Left ventricle myocardium superior (tissue), 1 donor: ENCODE measurements at places on chromosomes 13 and 19.

DNA sequence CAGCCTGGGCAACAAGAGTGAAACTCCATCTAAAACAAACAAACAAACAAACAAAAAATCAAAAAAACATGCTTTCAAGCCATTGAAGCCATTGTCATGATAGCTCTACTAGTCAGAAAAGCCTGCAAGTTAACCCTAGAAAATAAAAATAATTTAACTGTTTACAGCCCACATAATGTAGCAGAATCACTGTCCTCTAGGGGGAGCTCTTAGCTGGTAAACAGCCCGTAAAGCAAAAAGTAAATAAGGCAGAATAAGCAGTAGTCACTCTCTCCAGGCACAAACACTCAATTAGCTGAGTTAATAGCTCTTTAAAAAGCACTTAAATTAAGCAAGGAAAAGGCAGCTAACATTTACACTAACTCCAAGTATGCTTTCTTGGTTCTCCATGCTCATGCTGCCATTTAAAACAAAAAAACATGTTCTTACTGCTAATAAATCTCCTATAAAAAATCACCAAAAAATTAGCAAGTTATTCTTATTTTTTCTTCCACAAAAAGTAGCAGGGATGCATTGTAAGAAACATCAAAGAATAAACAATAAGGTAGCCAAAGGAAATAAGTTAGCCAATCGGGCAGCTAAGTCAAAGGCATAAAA is 11.3 kb downstream of the LILRB4 start:
- DNase-seq = no peak

DNA sequence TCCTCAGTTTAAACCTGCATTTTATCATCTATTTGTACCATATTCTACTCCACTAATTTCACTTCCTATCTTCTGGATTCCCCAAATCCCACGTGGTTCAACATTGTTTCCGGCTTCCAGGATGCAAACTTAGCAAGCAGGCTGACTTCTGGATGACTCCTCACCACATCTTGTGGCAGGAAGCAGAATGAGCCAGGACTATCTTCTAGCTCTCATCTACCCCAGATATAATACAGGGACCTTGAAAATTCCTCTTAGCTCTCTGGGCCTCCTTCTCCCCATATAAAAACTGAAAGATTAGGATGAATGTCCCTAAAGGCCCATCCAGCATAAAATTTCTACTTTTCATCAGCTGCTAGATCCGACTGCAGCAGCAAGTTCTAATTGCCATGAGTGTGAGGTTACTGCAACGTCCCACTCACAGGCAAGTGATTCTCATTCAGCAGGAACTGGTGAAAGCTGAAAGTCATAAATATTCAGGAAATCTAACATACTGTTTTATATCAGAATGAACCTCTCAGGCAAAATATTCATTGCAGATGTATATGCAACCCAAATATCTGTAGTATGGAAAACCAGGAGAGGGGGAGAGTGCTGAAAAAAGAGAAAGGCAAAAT is 93.4 kb downstream of the KCTD12 start:
- DNase-seq = no peak

DNA sequence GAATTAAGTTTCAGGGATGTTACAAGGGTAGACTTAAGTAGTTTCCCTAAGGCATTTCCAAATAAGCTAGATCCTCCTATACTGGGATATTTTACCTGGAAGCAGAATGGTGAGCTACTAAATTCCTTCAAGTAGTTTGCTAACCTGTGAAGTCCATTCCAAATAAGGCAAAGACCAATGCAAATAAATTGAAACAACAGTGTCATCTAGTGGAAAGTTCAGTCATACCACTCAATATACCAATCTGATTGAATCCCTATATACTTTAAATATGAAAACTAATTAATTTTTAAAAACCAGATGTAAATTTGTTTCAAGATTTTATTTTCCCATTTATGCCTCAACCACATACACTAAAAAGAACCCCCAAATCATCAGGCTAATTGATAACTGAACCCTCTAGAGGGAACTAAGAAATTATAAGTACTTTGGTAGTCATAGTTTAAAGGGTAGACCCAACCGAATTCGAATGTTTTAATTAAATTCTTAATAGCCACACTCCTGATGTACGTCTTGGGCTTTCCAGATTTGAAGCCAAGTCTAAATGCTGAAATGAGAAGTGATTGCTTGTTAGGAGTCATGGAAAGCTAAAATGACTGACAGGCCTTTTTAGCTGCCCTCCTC is 223.7 kb downstream of the TBC1D4 start:
- no peak for DNase-seq

DNA sequence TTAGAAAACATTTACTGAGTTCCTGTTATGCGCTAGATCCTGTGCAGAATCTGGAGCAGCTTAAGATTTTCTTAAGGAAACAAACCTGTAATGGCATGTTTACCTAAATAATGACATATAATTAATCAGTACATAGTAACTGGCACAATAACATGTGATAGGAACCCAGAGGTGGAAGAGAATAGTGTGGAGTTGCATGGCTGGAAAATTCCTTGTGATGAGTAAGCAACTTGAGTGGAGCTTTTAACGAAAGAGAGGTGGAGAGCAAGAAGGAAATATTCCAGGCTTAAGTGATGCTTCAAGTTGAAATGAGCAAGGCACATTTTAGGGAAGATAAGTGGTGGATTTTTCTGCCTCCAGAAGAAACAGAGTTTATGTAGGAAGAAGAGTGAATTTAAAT is 9.2 kb upstream of the GPC5 start:
- no peak for DNase-seq

- no peak for DNase-seq
Observed at GRCh38 chr13:44622261-44622660, 46.1 kb upstream of the TSC22D1 start.

DNA sequence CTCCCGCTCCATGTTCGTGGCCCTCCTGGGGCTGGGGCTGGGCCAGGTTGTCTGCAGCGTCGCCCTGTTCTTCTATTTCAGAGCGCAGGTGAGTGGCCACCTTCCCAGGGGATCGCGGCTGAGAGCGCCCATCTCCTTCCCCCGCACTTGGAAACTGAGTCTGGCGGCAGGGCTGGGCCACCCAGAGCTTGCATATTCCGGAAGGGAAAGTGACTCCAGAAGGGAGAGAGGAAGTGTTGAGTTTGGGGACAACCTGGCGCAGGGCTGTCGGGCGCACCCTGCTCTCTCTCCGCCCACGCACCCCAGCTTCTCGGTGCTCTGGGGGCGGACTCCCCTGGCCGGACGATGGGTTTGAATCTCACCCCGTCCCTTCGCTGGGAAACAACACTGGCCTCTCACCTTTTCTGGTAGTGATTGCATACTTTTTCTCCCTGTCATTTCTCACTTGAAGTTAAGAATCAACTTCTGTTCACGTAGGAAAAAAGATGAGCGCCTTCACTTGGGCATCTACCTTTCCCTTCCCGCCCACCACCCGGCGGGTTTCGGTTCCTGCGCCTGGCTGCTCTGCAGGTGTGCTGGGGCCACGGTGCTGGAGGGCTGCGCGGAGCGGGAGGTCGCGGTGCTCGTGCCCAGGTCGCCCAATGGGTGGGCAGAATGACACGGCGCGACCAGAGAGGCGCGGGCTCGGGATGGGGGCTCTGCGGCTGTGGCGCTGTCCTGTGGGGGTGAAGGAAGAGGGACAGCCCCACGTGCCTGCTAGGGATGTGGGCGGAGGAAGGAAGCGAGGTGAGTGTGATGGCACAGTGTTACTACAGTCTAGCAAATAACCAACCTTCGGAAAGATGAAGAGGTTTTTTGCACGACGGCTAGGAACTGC is 721 bp downstream of the TNFSF11 start:
- no peak for DNase-seq

DNA sequence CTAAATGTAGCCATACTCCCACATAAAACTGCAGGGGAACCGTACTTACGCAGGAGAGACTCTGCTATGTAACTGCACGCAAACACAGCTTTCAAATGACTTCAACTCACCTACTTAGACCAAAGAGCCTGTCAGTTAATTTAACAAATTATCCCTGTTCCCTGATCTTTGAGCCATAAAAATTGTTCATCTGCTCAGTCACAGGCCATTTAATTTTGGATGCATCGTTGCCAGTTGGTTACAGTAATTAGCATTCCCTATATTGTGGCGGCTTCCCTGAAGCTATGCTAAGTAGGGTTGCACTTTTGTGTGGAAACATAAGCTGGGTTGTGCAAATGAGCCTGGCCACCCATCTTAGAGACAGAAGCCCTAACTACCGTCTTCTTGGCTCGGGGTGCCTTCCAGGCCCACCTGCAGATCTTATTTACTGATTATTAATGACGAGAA is 21.2 kb upstream of the OBI1 start:
- DNase-seq = no peak

GRCh38 chr19:17762505-17763229 is 11.4 kb downstream of the FCHO1 start:
- DNase-seq = no peak

DNA sequence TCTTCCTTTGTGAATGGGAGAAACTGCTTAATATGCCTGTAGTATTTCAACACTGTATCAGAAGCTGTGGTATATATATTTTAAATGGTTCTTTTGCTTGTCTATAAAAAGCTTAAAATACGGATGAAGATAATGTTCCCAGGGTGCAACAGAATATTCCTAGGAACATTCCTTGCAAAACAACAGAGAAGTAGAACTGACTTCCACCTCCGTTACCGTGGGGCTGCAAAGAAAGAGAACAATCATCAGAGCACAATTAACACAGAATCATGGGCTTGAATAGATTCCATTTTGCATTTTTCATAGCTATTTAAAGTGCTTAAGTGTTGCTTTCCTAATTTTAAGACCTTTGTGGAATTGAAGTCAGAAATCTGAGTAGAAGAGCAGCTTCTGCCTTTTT is 1227.7 kb downstream of the EFNB2 start:
- no peak for DNase-seq

DNA sequence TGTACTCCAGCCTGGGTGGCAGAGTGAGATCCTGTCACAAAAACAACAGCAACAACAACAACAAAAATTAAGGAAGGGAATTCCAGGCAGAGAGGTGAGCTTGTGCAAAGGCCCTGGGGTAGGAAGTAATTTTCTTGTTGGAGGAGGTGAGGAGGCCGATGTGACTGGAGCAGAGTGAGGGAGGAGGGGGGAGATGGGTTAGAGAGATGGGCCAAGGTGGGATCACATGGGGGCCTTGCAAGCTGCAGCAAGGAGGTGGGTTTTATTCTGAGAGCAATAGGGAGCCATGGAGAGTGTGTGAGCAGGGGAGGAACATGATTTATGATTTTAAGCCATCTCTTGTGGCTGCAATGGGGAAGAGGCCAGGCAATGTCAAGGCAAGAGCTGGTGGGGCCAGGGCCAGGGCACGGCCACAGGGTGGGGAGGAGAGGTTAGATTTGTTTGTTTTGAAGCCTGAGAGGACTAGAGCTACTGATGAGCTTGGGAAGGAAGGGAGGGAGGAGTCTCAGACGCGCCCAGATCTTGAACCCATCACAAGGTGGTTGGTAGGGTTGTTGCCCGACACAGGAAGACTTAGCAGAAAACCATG is 12.5 kb upstream of the COMP start:
- DNase-seq = no peak

DNA sequence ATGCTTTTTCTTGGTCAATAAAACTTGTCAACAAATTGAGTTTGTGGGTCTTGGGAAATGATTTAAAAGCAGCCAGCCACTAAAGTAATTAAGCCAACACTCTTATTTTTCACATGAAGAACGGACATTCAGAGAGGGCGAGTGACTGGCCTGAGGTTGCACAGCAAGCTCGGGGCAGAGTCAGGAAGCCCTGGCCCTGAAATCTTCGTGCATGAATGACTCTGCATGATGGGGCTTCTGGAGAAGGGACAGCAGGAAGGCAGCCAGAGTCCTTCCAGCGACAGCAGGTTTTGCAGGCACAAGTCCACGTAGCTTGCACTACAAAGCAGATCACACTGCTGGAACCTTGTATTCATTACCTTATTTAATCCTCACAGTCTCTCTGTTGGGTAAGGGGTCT is 232.5 kb downstream of the ZNF536 start:
- DNase-seq = no peak

- peak; percentile 81 for DNase-seq
Observed at GRCh38 chr13:46126552-46127357, 21.9 kb upstream of the CPB2 start.

- no peak for DNase-seq
Observed at GRCh38 chr13:25707726-25708125, 336.0 kb downstream of the ATP8A2 start.

GRCh38 chr19:3716147-3716668 is 8.0 kb downstream of the TJP3 start:
- no peak for DNase-seq

DNA sequence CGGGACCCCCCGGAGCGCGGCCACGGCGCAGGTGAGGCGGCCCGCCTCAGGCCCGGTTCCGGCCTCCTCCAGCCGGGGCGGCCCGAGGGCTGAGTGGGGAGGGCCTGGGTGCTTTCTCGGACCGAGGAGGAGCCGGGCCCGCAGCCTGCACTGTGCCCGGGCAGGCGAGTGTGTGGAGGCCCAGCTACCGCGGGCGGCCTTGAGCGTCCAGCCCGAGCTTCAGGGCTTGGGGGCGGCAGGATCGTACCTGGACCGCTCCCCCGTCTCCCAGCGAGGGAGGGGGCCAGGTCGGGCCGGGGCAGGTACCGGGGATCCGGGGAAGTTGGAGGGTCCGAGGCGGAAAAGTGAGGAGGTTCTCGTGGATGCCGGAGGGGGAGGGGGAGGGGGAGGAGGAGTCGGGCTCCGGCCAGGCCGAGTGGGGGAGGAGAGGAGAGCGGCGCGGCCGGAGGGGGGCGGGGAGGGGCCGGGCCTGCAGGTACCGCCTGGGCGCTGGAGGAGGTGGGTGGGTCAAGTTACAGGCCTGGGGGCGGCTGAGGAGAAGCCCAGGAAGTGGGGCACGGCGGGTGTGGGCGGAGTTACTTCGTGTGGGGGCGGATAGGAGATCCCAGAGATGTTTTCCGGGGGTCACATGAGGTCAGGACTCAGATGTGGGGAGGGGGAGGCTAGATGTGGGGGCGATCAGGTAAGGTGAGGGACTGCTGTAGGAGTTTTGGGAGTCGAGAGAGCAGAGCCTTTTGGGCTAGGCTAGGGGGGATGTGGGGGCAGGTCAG is 545 bp downstream of the NACC1 start:
- DNase-seq = peak; percentile 64

- DNase-seq = no peak
Observed at GRCh38 chr13:84192125-84192524, 309.9 kb upstream of the SLITRK1 start.

DNA sequence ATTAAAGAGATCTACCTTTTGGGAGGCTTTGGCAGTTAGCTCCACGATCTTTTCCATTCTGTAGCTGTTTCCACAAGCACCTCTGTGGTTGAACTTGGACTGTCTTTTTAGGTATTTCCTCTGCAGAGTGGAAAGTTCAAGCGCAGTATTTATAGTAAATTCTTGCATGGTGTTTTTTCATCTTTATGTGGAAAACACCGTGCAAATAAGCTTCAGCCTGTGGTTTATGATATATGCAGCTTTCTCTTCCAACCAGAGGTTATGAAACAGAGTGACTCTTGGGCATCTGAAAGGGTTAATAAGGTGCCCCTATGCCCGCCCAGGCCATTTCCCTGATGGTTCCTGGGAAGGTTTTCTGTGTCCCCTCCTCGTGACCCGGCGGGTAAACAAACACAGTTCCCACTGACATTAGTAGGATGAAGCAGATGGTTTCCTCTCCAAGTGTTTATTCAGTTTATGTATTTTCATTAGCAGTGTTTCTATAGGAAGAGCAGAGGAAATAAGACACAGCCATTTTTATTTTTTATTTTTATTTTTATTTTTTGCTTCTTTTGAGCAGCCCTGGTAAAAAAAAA is 39.7 kb upstream of the RNF113B start:
- no peak for DNase-seq
